ENCODE measurements at places on chromosomes 6 and 20. TPM values are rescaled to one million over a fixed set of nuclear protein-coding genes. Genes with fewer than 3 reads are reported as not detected.

- no peak for DNase-seq
Observed at GRCh38 chr20:62354811-62355341, 12.2 kb downstream of the LAMA5 start.

- DNase-seq = no peak
Observed at GRCh38 chr20:4051413-4052138, 36.2 kb upstream of the RNF24 start.

DNA sequence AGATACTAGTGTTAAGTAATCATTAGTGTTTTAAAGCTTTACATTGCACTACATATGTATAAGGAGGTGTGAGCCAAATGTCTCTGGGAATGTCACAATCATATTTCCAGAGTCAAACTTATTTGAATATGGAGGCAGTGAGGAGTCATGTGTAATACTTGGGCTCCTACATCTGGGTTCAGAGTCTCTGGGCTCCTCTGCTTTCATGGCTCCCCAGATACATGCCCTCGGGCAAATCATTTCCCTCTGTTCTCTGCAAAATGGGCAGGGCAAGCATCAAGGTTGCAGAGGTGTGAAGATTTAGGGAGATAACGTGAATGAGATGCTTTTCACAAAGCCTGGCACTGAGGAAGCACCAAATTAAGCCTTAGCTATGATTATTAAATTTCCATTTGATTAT is 138.3 kb upstream of the SGK1 start:
- no peak for DNase-seq

DNA sequence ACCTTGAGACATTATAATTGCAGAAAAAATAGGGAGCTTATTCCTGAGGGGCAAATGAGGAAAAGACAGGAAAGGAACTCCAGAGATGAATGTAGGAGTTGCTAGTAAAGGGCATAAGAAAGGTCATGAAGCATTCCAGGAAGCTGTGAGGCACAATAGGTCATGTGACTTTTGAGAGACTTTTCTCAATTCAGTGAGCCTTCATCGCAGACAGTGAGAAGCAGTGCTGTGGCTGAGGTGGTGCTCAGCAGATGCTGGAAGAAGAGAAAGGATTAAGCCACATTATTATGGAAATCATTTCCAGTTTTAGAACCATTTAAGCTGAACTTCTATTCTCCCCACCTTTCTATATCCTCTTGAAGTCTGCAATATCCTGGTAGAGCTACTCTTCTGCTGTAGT is 4.1 kb downstream of the SPTLC3 start:
- DNase-seq = no peak

- DNase-seq = no peak
Observed at GRCh38 chr6:17007749-17008148, 94.1 kb upstream of the STMND1 start.

DNA sequence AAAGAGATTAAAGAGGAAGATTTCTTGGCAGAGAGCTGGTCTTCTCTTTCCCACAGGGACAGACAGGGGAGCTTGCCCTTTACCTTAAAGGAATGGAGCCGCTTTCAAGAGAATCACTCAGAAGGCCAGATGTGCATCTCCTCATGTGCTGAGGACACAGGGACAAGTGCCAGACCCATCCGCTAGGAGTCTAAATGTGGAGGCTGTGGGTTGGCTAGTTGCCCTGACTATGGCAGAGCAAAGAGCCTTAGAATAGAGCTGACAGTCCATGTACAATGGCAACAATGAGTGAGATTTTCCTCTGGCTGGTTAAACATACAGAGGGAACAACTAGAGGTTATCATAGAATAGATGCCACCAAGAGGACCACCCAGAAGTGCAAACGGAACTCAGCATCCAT is 7.3 kb upstream of the DOK5 start:
- no peak for DNase-seq

GRCh38 chr6:32664827-32665362 is 1.6 kb downstream of the HLA-DQB1 start:
- DNase-seq = peak; percentile 31

- no peak for DNase-seq
Observed at GRCh38 chr6:147621263-147621662, 112.8 kb downstream of the SAMD5 start.

DNA sequence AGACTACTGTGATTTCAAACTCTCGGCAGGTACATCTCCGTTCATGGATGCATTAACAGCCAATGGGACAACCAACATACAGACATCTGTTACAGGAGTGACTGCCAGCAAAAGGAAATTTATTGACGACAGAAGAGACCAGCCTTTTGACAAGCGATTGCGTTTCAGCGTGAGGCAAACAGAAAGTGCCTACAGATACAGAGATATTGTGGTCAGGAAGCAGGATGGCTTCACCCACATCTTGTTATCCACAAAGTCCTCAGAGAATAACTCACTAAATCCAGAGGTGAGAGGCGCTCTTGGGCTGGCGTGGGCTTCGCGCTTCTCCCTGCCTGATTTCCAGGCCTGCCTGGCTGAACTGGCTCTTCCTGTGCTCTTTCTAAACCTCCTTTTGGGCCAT is 68.4 kb downstream of the RPP40 start:
- DNase-seq = no peak

GRCh38 chr20:46937157-46937523 is 42.5 kb downstream of the EYA2 start:
- DNase-seq = no peak

The SULF2 gene
- total RNA-seq = not detected

The NMBR gene
- not detected for total RNA-seq

The PSORS1C2 gene
- total RNA-seq = not detected

The MYO6 gene
- 1.8 TPM for total RNA-seq

The MLN gene
- not detected for total RNA-seq

The PRDM13 gene
- total RNA-seq = not detected

The SENP6 gene
- total RNA-seq = 147 TPM

Data from naive thymus-derived CD8-positive, alpha-beta T cell (primary cell).